ENCODE measurements at places on chromosomes 12 and 14.

DNA sequence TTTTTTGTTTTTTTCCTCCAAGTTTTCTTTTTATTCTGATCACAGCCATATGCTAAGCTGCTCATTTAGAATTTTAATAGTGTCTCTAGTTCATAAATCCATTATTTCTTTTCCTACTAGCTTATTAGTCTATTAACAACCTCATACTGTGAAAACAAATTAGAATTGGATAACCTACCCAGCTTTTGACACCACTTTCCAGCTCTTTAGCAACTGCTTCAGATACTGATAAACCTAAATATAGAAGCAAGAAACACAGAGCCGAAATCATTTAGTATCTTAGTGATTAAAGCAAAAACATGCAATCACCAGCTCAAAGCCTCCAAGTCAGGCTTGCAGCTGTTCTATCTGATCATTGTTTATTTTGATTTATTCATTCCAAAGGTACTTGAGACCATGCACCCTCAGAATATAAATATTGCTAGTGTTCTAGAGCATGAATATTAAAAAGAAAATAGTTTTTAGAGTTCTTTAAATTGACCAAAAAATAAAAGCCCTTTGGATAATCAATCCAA, 121.5 kb downstream of the STXBP6 start:
- no peak for DNase-seq

DNA sequence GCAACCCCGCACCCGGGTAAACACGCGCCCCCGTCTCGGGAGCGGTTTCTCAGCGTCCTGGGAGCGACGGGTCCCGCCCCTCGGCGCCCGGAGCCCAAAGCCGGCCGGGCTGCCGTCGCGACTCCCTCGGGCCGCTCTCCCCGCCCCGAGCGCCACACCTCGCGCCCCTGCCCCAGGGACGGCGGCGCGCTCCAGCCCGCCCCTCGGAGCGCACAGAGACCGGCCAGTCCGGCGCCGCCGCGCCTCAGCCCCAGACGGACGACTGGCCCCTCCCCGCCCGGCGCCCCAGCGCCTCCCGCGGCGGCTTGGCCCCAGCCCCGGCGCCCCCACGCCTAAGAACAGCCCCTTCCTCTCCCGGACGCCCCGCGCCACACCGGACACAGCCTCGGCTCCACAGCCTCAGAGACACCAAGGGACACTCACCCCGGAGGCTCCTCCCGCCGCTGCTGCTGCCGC, 411 bp downstream of the BTBD7 start:
- peak; percentile 86 for DNase-seq

DNA sequence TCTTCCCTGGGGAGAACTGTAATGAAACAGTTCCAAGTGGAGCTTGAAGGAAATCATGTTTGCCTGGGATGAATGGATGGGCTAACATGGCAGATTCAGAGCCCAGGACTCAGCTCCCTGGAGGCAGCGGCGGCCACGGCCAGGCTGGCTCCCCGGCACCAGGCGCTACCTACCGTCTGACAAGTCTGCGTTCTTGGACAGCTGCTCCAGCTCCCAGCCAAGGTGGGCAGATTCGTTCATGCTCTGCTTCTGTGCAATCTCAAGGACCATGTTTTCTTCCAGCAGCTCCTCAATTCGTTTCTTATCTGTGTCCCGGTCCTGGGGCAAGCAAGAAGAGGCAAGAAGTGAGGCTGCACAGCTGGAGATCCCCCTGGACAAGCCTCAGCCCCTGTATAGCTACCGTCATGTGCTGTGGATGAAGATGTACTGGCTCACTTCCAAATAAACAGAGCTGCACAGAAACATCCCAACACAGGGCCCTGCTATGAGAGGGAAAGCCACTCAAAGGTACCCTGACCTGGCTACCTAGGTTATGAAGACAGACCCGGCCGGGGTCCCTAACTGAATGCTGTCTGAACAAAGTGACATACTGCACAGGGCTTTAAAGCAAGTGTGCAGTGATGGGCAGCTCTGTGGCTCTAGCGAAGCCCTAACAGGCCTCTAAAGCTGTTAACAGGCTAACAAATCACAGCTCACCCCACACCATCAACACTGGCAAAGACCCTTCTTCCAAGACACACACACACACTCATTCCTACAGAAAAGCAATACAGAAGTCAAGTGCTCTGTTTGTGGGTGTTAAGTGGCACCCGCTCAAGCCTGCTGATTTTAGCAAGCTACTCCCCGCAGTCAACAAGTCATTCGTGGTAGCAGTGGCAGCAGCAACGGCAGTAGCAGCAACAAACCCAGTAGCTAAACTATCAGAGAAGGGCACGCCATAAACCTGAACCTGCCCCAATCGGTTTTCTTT, 80.4 kb upstream of the GPR68 start:
- peak; percentile 76 for DNase-seq

GRCh38 chr14:64812412-64812811, 67.3 kb downstream of the SPTB start:
- DNase-seq = no peak

- DNase-seq = no peak
Measured at GRCh38 chr12:103441437-103442181, 54.2 kb downstream of the C12orf42 start.

- DNase-seq = no peak
Measured at GRCh38 chr14:101109347-101109638, 205.8 kb upstream of the RTL1 start.

- DNase-seq = peak; percentile 78
Measured at GRCh38 chr14:94769391-94770250, at the start of gene GSC. GSC (minus strand) TSS chr14:94770113; CDS start chr14:94770015, 98 bp downstream.

DNA sequence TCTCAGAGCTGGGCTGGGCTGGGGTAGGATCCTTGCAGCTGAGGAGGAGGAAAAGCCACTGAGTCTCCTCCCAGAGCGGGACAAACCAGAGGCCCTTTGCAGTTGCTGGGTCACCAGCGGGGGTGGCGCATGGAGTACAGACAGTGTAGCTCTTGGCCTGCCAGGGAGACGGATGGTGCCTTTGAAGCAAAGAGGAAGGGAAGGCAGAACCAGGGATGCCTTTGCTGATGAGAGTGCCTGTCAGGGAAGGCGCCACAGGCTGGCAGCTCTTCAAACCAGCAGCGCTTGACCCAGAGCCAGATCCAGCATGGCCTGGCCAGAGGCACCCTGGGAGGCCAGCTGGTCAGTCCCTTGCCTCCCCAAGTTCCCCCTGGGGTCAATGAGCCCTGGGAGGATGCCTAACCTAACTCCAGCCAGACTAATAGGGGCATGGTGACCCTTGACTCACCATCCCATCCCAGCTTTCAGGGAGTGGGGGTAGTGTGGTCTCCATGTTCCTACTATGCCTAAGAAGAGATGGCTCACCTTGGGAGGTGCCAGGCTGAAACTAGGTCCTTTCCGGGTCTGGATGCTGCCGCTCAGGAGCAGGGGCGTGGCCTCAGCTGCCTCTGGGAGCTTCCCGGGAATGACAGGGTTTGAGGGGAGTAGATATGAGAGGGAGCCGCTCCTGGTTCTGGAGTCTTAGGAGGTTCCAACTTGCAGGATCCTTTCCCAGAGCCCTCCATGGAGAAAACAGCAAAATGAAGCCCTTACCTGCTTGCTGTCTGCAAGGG, 19.8 kb downstream of the VASH1 start:
- peak; percentile 12 for DNase-seq

GRCh38 chr14:101845896-101846295, 84.4 kb downstream of the PPP2R5C start:
- no peak for DNase-seq

DNA sequence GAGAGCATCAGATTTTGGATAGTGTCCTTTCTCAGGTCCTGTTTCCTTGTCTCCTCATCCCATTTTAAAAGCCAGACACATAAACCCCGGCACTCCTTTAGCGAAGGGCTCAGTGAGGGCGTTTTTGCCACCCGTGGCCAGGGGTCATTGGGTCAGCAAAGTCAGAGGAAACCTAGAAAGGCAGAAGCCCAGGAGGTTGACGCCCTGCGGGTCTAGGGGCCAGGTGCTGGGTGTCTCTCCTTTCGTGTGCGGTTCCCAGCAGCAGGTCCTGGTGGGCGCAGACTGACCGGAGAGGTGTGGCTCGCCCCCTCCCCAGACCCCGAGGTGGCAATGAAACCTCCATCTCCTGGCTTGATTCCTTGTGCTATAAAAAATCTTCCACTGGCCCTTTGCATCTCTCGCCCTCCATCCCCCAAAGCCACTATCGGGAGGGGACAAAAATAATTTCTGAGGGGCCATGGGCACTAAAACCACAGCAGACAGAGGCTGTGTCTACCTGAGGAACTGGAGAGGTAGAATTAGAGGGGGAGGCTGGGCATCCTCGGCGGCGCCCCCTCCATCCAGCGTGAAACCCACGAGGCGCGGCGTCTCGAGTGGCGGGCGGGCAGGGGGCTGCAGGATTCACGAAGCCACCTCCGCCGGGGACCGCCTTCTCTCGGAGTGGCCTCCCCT, 858 bp upstream of the FRMD6 start:
- peak; percentile 21 for DNase-seq

DNA sequence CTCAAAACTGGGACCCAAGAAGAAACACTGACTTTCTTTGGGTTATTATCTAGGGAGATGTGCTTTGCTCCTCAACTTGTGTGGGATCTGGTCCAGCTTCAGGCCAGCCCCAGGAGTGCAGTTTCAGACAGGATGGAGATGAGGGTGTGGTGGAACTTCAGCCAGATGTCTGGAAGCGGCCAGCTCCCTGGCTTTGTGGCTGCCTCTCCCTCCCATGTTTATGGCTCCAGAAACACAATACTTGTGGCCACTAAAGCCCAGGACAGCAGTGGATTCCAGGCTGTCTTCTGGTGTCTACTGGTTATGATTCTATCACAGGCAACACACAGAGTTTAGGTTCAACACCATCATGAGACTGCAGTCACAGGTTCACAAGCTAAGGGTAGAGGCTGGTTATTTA, 44.2 kb upstream of the EMP1 start:
- no peak for DNase-seq

GRCh38 chr14:59245809-59246295, 57.4 kb downstream of the DAAM1 start:
- DNase-seq = no peak

- no peak for DNase-seq
Measured at GRCh38 chr14:64646103-64646502, 58.1 kb upstream of the PLEKHG3 start.

GRCh38 chr14:53215101-53215500, 62.0 kb upstream of the DDHD1 start:
- no peak for DNase-seq

- DNase-seq = no peak
Measured at GRCh38 chr12:124229520-124229919, 65.4 kb upstream of the RFLNA start.

- DNase-seq = no peak
Measured at GRCh38 chr12:12247584-12247983, 19.3 kb downstream of the LRP6 start.
